Hematopoietic multipotent progenitor cell treated with erythropoietin and hydrocortisone succinate and interleukin-3 and kit ligand, for 15 days (in vitro differentiated cells): ENCODE measurements at places on chromosomes 7 and 10.

GRCh38 chr7:86848226-86848625 lies 204.5 kb downstream of the GRM3 start:
- no peak for DNase-seq

GRCh38 chr10:112313911-112314310 lies 30.7 kb downstream of the TECTB start:
- DNase-seq = no peak

DNA sequence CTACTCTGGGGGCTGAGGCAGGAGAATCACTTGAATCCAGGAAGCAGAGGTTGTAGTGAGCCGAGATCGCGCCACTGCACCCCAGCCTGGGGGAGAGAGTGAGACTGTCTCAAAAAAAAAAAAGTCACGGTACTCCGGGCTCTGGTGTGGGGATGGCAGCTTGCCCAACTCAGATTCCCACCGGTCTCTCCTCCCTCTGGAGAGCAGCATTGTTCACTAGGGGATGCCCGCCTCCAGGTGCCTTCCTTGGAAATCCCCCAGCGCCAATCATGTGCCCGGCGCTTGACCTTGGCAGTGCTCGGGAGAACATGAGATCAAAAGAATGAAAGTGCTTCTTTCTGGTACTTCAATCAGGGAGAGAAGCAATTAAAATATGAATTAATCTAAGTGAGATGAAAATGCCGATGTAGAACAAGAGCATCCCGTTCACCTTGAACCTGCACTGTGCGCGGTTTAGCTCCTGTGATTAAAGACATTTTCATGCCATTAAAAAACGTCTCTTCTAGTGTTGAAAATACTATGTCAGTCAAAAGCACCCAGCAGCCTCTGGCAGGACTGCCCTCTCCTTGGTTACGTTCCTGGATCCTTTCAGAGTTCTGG lies 1127.3 kb upstream of the AUTS2 start:
- DNase-seq = no peak

GRCh38 chr7:18064242-18064838 lies 36.7 kb upstream of the PRPS1L1 start:
- DNase-seq = no peak

DNA sequence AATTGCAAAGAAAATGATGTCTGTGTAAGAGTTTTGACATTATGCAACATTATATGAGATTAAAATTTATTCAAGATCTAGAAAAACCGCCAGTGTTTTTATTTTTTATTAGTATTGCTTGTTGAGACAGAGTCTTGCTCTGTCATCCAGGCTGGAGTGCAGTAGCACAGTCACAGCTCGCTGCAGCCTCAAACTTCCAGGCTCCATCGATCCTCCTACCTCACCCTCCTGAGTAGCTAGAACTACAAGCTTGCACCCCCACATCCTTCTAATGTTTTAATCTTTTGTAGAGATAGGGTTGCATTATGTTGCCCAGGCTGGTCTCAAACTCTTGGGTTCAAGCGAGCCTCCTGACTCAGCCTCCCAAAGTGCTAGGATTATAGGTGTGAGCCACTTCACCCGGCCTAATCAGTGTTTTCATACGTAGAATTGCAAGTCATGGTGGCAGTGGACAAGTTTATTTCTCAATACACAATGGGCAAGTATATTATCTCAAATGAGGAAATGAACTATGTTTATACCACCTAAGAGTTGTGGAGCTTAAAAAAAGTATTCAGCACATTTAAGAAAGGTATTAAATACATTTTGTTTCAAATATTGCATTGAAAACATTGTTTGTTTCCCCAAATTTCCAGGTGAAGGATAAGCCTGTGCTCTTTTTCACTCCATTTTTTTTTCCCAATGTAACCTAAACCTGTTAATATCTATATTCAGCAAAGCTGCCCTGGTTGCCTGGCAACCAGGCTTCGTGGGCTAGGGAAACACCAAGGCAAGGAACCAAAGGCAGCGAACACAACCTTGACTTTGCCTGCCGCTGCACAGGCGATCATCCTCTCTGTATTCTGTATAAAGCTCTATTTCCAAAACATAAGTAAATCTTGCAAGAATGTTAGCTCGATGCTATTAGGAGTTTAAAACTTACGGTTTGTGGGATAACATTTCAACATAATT lies 163.9 kb downstream of the CACNB2 start:
- no peak for DNase-seq

DNA sequence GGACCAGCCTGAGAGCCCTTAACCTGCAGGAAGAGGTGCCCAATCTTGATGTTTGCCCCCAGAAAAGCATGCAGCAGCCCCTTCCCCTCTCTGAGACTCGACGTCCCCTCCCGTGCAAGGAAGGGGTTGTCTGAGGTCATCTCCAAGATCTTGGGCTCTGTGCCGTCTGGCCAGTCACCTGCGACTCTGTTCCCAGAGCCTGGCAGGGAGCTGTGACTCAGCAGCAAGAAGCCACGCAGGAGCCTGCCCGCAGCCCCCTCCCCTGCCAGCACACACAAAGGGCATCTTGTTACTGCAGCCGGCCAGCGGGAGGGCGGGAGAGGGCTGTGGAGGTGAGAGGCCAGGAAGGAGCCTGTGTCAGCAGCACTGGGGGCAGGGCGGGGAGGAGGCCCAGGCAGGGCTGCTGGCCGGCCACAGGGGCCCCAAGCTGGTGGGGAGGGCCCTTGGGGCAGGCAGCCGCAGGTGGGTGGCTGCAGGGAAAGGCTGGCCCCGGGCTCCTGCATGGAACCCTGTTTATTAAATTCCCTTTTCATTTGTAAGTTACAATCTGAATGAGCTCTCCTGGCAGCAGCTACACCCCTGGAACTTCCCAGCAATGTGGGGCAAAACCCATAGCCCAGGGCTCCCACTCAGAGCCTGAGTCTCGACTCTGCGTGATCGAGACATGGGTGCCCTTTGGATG lies 103.7 kb upstream of the ZMIZ1 start:
- DNase-seq = no peak

DNA sequence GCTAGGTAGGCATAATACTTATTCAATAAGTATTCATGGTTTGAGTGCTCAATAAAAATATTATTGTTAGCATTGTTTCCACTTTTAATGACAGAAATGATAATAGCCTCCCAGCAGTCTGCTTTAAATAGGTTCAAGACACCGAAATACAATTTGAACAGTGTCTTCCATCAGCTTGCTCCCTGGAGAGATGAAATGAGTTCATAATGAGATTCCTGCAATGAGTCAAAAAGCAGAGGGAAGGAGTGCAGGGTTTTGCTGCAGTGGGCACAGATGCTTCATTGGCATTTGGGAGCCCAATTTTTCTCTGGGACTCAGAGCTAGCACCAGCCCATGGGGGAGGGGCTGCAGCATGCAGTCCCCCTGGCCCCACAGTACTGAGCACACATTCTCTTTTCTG lies 32.6 kb upstream of the CHCHD3 start:
- DNase-seq = no peak

DNA sequence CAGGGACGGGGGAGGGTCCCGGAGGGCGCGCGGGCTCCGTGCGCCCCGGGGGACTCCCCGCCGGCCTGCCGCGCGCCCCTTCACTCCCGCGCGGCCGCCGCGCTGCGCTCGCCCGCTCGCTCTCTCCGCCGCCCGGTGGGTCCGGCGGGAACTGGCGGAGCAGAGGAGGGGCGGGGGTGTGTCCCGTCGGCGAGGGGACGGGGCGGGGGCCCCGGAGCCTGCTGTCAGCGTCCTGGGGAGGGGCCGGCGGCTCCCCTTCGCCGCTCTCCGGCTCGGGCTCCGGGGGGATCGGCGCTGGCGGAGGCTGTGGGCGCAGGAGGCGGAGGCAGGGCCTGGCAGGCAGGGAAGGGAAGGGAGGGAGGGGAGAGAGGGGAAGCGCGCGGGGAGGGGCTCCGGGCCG lies at the start of gene SH3PXD2A:
TSS of gene SH3PXD2A (minus strand) at position 153 of the 400 bp plus-strand sequence. CDS start 310 bp downstream, outside the sequence.
- no peak for DNase-seq

GRCh38 chr10:66353422-66353821 lies 572.4 kb upstream of the LRRTM3 start:
- no peak for DNase-seq

GRCh38 chr7:43475983-43476382 lies 106.9 kb upstream of the STK17A start:
- DNase-seq = no peak

DNA sequence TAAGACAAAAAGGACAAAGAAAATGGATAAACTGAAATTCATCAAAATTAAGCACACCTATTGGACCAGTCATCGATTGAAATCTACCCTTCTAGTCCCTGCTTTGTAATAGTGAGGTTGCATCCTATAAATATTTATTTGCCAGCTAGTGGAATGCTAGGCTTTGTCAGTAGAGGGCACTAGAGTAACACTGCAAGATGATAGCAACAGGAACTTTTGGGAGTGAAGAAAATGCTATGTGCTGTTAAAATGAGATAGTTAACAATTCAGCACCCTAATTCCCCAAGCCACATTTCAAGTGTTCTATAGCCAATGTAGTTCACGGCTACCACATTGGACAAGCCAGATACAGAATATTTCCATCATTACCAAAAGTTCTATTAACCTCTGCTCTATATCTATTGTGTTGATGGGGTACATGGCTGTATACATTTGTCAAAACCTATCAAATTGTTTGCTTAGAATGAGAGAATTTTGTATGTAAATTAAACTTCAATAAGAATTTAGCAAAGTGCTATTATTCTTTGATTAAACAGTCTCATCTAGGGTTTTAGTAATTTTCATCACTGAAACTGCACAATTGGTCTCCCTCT lies 69.8 kb downstream of the LSMEM1 start:
- DNase-seq = peak; percentile 60

- no peak for DNase-seq
Observed at GRCh38 chr7:100901921-100902332, 6.2 kb upstream of the ACHE start.

DNA sequence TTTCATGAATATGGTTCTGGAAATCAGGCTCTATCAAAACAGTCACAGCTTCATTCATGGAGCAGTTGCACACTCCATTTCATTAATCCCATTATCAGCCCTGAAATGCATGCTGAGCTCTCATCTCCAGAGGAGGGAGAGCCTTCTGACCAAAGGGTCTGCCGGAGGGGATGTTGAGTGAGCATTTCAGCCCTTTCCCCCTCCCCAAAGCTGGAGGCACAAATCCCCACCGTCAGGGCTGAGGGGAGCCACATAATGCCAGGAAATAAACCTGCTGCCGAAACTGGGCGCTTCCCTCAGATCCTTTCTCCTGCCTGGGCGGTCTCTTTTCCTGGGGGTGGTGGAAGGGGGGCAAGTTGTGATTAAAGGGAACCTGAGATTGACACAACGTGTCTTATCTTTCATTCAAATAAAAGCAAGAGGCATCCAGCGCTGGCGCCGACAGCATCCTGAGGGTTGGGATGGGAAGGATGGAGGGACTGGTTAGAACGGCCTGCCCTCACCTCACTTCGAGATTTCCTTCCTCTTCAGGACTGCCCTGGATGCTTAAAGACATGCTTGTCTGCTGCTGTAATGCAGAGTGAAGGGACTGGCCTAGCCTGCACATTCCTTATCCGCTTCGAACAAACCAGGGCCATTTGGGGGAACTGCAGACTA lies 71.6 kb downstream of the TLL2 start:
- no peak for DNase-seq

DNA sequence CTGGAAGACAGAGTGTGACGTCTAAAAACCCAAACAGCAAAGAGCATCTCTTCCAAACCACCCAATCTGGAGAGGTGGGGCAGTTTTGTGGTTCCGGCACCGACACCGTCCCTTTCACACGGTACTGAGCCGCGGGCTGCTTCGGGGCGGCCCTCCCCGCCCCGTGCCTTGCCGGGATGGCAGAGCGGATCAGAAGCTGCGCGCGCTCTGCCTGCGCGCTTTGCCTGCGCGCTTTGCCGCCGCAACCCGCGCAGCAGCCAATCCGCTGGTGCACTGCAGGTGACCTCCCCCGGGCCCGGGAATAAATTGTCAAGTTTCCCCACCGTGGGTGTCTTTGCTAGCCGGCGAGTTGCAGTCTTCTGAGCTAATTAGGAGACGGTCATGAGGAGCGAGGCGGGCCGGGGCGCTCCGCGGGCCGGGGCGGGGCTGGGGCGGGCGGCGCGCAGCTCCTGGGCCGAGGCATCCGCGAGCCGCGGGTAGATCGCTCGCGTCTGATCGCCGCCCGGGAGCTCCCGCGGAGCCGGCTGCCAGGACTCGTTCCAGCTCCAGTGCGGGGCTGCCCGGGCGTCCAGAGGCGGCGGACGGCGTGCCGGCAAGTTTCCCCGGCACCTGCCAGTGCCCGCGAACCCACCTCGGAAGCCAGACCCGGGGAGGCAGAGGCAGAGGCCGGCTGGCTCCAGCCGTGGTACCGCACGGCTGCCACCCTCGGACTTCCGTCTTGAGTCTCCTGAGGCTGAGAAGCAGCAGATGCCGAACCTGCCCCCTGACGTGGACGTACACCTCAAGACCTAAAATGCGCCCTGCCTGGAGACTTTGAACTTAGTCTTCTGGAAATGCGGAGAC lies 536.0 kb upstream of the GALNT17 start:
- DNase-seq = no peak

- DNase-seq = no peak
Observed at GRCh38 chr10:10327934-10328333, 689.7 kb upstream of the CELF2 start.

- DNase-seq = no peak
Observed at GRCh38 chr10:76681153-76681552, 956.5 kb downstream of the KCNMA1 start.

DNA sequence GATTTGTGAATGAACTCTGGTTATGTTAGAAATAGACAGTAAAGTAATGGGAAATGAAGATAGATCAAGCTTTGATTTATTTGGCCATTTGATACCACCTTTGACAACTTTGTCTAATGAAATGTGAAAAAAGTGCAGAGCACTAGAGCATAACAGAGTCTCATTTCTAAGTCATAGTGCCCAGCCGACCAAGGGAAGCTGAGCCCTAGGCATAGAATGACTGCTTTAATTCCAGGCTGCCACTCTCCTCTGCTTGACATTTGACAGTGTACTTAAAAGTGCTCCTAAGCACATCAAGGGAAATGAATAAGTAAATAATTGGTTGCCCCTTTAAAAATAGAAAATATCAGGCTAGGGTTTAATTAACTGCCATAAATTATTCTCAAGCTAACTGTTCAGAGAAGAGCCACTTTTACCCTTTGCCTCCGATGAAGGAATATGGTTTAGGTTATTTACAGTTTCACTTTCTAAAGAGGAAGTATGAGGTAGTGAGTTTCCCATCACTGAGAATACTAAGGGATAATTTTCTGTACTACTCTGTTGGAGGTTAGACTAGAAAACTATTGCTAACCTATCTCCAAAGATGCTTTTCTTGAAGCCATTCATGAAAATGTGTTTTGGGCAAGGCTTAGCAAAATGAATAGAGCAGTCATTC lies 591.6 kb downstream of the REEP3 start:
- no peak for DNase-seq

- no peak for DNase-seq
Observed at GRCh38 chr7:114919587-114919986, 2.3 kb upstream of the MDFIC start.

GRCh38 chr7:92598310-92598981 lies 8.3 kb upstream of the FAM133B start:
- no peak for DNase-seq

DNA sequence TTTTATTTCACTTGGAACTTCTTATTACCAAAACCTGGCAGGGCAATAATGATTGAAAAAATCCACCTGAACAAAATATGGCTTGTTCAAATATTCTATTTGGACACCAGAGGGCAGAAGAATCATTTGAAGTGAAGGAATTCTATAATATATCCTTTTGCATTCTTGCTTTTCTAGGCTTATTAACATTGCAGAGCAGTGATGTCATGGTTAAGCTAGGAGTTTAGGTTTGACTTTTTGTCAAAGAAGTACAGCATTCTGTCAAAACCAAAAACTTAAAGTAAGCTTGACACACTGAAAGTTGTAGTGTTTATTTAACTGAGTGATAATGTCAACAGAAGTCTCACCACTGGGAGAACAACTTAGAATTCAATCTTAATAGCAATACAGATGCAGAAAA lies 156.0 kb downstream of the SEMA3D start:
- DNase-seq = no peak

- peak; percentile 80 for DNase-seq
Observed at GRCh38 chr10:17428351-17429097, 25.9 kb downstream of the ST8SIA6 start.
